ENCODE measurements at places on chromosomes 3 and 15.

DNA sequence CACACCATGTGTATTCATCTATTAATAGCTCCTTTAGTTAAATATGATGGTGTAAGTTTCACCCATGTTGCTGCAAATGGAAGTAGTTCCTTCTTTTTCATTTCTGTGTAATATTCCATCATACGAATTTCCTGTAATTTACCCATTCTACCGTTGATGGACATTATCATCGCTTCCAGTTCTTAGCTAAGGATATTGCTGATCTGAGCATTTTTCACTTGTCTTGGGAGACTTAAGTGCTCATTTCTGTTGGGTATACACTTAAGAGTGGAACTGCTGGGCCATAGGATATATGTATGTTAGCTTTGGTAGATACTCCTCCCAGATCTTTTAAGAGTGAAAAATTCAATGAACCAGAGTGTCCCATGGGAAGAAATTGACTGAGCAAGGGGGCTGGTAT, 11.0 kb downstream of the PLIN1 start:
- no peak for DNase-seq

- no peak for DNase-seq
Observed at GRCh38 chr3:184812662-184813042, 686 bp downstream of the VPS8 start.

GRCh38 chr3:15360788-15361493, 28.6 kb upstream of the SH3BP5 start:
- DNase-seq: peak; percentile 19

GRCh38 chr3:122975924-122976293, 51.7 kb downstream of the SEMA5B start:
- no peak for DNase-seq

- no peak for DNase-seq
Observed at GRCh38 chr15:69767191-69767590, 314.6 kb downstream of the RPLP1 start.
